ENCODE measurements at places on chromosomes 13 and 19.

- no peak for DNase-seq
Measured at GRCh38 chr13:92225861-92226260, 827.4 kb downstream of the GPC5 start.

DNA sequence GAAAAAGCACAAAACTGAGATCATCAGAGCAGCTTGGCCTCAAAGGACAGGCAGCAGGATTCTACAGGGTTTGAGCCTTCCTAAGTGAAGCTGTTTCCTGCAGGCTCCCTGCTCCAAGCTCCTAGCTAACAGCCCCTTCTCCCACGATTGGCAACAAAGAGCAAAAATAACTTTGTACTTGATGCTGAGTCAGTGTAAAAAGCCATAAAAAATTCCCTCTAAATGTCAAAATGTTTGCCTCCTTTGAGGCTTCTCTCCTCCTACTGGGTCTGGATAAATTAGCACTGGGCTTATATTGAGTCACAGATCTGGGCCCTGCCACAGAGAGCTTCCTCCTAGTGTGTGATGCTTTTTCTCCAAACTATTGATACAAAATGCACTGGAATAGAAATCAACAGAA lies 153.3 kb downstream of the TNFRSF19 start:
- peak; percentile 73 for DNase-seq

- no peak for DNase-seq
Measured at GRCh38 chr13:50699874-50700663, 143.4 kb downstream of the DLEU7 start.

- no peak for DNase-seq
Measured at GRCh38 chr13:73162912-73163911, 104.4 kb downstream of the KLF5 start.

DNA sequence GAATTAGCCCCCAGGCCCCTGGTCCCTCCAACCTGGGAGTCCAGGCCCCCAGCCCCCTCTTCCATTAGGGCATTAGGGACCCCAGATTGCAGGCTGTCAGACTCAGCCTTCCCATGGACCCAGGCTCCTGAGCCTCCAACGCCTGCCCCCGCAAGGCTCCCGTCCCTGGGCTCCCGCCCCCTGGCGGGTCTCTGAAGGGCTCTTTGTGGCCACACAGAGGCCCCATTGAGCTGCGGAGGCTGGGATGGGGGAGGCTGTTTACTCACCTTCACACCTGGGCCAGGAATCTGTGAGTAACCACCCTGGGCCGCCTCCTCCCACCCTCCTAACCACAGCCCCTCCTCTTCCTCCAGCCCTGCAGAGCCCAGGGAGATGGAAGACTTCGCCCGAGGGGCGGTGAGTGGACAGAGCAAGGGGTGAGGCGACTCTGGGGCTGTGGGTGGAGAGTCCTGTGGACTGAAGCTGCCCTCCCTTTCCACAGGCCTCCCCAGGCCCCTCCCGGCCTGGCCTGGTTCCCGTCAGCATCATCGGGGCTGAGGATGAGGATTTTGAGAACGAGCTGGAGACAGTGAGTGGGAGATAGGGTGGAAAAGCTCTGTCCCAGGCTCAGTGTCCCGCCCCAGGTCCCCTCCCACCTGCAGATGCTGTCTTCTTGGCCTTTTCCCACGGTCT lies 4.9 kb downstream of the ARHGEF1 start:
- DNase-seq, result no peak

DNA sequence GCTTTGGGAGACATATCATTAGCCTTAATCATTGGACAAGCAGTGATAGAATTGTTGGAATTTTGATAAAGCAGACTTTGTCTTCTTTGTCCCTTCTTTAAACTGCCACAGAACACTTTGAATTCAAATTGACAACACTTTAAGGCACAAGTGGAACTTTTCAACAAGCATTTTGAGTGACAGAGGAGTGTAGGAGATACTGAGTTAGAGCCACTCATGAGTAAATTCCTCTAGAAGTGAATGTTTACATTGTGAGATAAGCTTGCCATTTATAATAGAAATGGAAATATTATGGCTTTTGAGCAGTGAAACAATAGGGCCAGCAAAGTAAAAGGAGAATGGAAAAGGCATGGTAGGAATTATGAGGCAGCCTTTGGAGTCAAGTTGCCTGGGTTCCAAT lies 515.8 kb downstream of the SLITRK6 start:
- peak; percentile 46 for DNase-seq

DNA sequence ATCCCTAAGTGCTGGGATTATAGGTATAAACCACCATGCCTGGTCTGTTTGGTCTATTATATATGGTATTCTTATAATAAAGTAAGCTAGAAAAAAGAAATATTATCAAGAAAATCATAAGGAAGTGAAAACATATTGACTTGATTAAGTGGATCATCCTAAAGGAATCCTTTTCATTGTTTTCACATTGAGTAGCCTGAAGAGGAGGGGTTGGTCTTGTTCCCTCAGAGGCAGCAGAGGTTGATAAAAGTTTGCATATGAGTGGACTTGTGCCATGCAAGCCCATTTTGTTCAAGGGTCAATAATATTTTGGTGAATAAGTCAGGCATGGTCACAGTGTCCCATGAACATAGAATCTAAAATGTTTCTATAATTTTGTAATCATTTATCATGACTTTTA lies 52.7 kb downstream of the ZNF627 start:
- peak; percentile 50 for DNase-seq

- DNase-seq, result no peak
Measured at GRCh38 chr13:110341445-110342244, 34.6 kb downstream of the COL4A2 start.

- peak; percentile 94 for DNase-seq
Measured at GRCh38 chr19:13172346-13173138, 22.3 kb downstream of the IER2 start.

DNA sequence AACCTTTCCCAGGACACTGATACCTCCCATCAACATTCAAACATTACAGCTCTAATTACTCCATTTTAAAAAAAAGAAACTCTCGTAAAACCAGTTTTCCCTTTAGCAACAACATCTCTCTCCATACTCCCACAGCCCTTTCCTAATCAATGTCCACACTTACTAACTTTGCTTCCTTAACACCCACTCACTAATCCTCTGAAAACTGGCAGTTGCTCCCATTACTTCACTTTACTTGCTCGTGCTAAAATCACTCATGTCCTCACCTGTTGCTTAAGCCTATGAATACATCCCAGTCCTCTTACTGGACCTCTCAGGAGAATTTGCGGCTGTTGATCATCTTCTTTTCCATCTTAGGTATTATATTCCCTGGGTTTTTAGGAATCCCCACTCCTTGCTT lies 44.8 kb downstream of the RBM26 start:
- no peak for DNase-seq

- peak; percentile 18 for DNase-seq
Measured at GRCh38 chr13:39596685-39597084, 6.3 kb downstream of the LHFPL6 start.

DNA sequence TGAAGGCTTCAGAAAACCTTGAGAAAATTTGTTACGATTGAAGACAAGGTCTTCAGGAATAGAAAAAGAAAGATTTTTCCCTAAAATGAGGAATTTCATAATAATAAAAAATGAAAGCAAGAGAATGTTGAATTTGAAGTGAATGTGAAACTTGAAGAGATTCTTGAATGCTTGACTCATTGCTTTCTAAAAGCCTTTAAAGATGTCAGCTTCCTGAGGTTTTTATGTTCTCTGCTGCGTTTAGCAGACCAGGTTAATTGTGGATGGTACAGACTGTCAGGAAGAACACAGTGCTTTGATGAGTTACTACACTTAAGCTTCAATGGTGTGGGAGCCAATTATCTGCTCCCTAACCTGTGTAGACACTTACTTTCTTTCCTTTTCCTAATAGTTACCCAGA lies 96.3 kb upstream of the FNDC3A start:
- DNase-seq, result no peak

GRCh38 chr13:46504036-46504435 lies 48.9 kb upstream of the LRCH1 start:
- DNase-seq, result no peak

GRCh38 chr19:50926144-50926543 lies 14.9 kb upstream of the KLK4 start:
- DNase-seq, result no peak

- no peak for DNase-seq
Measured at GRCh38 chr13:100266026-100266425, 177.1 kb downstream of the PCCA start.

- DNase-seq, result no peak
Measured at GRCh38 chr19:17522988-17523872, 11.8 kb downstream of the PGLS start.

DNA sequence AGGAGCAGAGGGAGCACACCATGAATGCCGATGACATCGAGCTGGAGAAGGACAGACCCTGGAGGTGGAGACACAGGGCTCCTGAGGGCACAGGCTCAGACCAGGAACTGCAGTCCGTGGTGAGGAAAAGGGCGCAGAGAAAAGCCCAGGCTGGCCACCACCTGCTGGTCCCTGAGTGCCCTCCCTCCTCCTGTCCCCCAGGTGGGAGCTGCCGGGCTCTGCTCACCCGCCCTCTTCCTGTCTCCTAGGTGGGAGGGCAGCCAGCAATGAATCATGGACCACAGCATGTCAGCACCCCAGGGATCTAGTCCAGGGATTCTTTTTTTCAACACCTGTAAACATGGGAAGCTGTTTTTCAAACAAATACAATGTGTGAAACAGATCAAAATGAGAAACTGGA lies 94.6 kb upstream of the ARHGEF7 start:
- no peak for DNase-seq

GRCh38 chr13:99150575-99151361 lies 49.9 kb upstream of the UBAC2 start:
- peak; percentile 92 for DNase-seq

DNA sequence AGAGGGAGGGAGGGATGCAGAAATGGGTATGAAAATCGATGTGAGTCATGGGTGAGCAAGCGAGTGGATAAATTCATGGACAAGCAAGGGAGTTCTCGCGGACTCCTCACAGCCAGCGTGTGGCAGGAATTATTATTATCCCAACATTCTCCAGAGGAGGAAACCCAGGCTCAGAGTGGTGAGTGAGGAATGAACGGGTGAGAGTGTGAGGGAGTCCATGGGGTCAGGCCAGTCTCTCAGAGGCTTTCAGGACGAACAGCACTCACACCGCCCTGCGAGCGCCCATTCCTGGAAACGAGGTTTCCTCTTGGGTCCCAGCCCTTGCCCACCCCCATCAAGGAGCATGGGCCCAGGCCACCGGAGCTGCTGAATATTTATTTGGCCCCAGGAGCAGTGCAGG lies 6.3 kb upstream of the DNAAF3 start:
- peak; percentile 88 for DNase-seq

GRCh38 chr19:16825312-16826052 lies 3.7 kb upstream of the SIN3B start:
- DNase-seq, result no peak

- DNase-seq, result peak; percentile 40
Measured at GRCh38 chr19:55454787-55455243, 6.6 kb downstream of the ISOC2 start.

DNA sequence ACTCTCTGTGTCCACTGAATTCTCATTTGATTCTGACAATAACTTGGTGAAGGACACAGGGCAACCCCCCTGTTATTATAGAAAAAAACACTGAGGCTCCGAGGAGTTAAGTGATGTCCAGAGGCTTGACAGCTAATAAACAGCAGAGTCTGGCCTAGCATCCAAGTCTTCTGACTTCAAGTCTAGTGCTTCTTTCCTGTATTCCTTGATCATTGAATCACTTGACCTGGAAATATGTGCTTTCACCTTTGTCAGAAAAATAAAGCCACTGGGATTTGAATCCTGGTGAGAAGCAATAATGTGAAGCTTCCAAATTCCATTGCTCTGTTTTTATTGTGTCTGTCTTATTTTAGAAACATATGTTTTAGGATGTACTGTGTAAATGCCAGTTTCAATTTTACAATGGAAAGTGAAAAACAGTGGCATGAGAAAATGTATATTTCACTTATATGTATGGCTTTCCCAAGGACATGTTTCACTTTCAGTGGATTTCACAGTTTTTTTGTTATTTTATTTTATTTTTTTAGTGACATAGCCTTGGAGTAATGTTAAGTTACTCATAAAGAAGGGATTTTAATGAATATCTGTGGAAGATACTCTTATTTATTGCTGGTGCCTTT lies 190.2 kb downstream of the GPC6 start:
- DNase-seq, result peak; percentile 70

DNA sequence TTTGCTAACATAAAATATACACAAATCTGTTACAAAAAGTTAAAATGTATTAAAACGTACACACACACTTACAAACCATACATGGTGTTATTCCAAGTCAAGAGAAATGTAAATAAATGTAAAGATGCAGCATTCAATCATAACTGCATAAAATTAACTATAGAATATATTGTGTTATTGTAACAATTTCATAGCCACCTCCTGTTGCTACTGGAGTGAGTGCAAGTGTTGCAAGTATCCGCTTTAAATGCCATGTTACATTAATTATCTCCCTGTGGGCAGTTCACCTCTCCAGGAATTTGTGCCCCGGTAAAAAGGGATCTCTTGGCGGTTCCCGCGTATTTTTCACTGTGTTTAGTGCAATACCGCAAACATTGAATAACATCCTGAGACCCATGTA lies 3.5 kb upstream of the INSR start:
- no peak for DNase-seq

DNA sequence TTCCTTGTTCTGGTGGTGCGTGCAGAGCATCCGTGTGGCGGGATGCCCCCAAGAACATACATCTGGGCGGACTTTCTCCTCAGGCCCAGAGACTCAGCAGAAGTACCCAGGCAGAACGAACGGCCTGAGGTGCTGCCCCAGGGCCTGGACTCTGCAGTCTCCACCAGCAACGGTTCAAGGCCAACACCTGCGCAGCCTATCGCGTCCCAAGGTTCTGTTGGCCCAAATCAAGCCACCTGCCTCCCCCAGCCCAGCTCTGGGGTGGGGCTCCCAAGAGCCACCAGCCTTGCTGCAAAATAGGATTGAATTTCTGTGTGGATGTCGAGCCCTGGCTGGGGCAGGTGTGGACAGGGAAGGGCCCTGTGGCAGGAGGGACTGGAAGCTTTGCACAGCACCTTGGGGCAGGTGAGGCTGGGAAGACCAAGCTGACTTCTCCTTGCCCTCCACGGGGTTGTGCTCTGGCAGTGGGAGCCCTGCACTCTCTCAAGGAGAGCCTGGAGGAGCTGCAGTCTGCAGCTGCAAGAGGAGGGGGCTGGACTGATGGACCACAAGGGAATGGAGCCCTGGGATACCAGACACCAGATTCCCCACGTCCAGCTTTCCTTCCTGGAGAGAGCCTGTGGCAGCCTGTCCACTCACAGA lies 146.9 kb downstream of the ZNF536 start:
- DNase-seq, result no peak

DNA sequence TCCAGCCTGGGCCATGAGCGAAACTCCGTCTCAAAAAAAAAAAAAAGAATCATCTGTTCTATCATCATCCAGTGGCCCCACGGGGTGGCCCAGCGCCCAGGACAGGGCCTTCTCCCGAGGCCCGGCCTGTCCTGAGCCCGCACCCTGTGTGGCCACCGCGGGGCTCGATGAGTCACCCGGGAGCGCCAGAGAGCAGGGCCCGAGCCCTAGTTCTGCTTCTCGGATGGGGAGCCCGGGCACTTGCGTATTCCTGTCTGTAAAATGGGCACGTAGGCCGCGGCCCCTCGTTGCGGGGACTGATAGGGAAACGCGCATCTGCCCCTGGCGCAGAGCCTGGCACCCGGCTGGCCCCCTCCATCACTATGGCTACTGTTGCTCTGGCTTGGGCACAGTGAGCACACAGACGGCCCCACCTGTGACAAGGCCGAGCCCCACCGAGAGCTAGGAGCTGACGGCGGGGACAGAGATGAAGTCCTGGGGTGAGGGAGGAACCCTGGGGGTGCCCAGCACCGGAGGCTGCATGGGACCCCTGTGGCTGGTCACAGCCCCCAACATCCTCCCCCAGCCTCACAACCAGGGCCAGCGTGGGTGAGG lies 21.3 kb upstream of the UQCR11 start:
- DNase-seq, result peak; percentile 17

GRCh38 chr13:51035978-51036377 lies 75.1 kb downstream of the C13orf42 start:
- no peak for DNase-seq

Measured in fibroblast of skin of back (primary cell).